ENCODE measurements at places on chromosomes 6 and 20.

GRCh38 chr20:60011512-60012507 lies 53.6 kb downstream of the CDH26 start:
- H3K4me1 ChIP-seq: no peaks in the 10 kb centered on the region
- H3K36me3 ChIP-seq: peaks cover 17% of the 10 kb centered on the region
- no peak for ATAC-seq

GRCh38 chr6:7203939-7204338 lies 96.2 kb downstream of the RREB1 start:
- H3K27ac ChIP-seq: no peak overlapping the region
- ATAC-seq: no peak
- H3K36me3 ChIP-seq: peaks cover 36% of the 10 kb centered on the region

DNA sequence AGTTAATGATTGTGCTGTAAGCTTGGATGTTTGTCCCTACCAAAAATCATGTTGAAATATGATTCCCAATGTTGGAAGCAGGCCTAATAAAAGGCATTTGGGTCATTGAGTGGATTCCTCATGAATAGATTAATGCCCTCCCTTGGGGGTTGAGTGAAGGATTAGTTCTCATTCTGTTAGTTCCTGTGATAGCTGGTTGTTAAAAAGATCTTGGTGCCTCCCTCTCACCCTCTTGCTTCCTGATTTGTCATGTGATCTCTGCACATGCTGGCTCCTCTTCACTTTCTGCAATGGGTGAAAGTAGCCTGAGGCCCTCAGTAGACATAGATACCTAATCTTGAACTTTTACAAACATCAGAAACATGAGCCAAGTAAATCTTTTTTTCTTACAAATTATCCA lies 115.6 kb upstream of the HCRTR2 start:
- ATAC-seq: no peak
- H3K4me3 ChIP-seq: no peak overlapping the region
- H3K27me3 ChIP-seq: no peaks in the 10 kb centered on the region
- no peak overlapping the region for H3K27ac ChIP-seq

GRCh38 chr20:24066076-24066700 lies 77.6 kb upstream of the GGTLC1 start:
- H3K4me1 ChIP-seq: peaks cover 6% of the 10 kb centered on the region
- peak overlapping the region; percentile 2 for H3K4me3 ChIP-seq
- ATAC-seq: no peak
- no peaks in the 10 kb centered on the region for H3K36me3 ChIP-seq
- H3K27ac ChIP-seq: no peak overlapping the region
- H3K27me3 ChIP-seq: no peaks in the 10 kb centered on the region

- H3K27ac ChIP-seq: peak overlapping the region; percentile 19
- no peak overlapping the region for H3K4me3 ChIP-seq
- H3K36me3 ChIP-seq: peaks cover 24% of the 10 kb centered on the region
- no peak for ATAC-seq
Measured at GRCh38 chr6:5234874-5235273, 25.9 kb downstream of the LYRM4 start.

DNA sequence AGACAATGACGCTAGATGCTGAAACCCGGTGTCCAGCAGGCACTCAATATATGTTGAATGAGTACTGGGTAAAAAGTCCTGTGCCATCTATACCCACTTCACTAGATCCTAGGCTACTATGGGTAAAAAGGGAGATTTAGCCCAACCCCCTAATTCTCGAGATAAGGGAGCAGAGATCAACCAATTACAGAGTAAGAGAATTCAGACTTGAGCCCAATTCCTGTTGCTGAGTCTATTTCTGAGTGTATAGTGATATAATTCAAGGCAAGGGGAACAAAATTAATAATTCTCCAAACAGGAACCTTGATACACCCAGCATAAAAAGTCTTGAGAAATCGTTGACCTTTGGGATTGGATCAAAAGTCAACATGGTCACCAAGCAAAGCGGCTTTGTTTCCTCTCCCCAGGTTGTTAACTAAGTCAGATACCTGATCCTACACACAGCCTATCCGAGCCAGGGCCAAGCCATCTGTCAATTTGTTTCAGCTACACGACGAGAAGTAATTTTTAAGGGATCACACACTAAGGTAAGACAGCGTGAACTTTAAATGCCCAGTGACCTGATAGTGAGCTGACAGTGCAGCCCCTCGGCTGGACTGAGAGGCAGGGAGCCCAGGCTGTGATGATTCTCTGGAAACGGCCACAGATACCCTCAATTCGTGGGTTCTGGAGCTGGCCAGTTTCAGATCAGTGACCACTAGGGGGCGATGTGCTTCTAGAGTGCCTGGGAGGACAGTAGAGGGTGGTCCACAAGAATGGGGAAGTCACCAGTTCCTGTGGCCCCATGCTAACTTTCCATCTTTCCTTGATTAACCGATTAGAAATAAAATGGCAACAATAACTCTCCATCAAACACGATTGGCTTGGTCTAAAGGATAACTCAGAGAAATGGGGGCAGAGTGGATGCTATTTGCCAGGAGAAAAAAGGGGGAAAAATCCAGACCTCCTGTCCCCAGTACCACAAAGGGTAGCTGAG lies 46.2 kb downstream of the SLC22A23 start:
- no peak overlapping the region for H3K4me3 ChIP-seq
- H3K4me1 ChIP-seq: peaks cover 6% of the 10 kb centered on the region
- H3K27ac ChIP-seq: no peak overlapping the region
- no peaks in the 10 kb centered on the region for H3K36me3 ChIP-seq
- no peaks in the 10 kb centered on the region for H3K27me3 ChIP-seq
- peak; percentile 39 for ATAC-seq

GRCh38 chr6:70860920-70861319 lies 95.9 kb downstream of the B3GAT2 start:
- peaks cover 14% of the 10 kb centered on the region for H3K4me1 ChIP-seq
- H3K36me3 ChIP-seq: peaks cover 26% of the 10 kb centered on the region

DNA sequence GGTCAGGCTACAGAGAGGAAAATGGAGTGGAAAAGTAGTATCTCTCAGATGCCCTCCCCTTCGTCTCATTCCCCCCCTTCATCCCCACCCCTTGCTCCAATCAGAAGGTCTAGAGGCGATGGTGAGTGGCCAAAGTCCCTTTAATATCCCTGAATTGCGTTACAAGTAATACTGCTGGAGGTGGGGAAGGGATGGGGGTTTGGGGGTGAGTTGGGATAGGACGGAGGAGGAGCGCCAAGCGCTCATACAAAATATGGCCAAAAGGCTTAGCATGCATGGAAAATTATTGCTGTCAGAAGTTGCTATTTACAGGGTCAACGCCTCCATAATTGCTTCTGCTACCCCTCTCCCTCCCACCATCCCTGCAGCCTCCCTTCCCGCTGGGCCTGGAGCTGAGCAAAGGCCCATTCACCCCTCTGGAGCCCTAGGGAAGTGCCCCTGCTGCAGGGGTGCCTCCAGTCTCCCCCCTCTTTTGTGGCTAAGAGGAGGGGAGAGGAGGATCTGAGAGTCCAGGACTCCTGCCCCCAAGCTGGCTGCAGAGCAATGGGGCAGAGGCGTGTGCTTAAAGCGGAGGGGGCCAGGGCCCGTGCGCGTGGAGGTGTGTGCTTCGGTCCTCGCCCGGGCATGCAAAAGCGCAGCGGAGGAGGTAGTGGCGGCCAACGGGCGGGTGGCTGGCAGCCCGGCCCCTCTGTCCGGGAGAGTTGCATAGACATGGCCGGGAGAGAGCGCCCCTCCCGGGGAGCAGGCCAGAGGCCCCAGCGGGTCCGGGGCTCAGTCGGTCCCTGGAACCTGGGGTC lies 8.7 kb upstream of the SRXN1 start:
- H3K4me1 ChIP-seq: peaks cover 8% of the 10 kb centered on the region
- peak; percentile 28 for ATAC-seq

All from stimulated activated memory B cell treated with anti-CD40 and anti-IgM and Interleukin-4, amounts not matched to agents 10 μg/mL and 1 μg/mL and 100 μg/mL, for 72 hours (primary cell).